ENCODE measurements at places on chromosomes 7 and 10.

- no peak for DNase-seq
Observed at GRCh38 chr7:2165239-2165609, 67.5 kb downstream of the MAD1L1 start.

DNA sequence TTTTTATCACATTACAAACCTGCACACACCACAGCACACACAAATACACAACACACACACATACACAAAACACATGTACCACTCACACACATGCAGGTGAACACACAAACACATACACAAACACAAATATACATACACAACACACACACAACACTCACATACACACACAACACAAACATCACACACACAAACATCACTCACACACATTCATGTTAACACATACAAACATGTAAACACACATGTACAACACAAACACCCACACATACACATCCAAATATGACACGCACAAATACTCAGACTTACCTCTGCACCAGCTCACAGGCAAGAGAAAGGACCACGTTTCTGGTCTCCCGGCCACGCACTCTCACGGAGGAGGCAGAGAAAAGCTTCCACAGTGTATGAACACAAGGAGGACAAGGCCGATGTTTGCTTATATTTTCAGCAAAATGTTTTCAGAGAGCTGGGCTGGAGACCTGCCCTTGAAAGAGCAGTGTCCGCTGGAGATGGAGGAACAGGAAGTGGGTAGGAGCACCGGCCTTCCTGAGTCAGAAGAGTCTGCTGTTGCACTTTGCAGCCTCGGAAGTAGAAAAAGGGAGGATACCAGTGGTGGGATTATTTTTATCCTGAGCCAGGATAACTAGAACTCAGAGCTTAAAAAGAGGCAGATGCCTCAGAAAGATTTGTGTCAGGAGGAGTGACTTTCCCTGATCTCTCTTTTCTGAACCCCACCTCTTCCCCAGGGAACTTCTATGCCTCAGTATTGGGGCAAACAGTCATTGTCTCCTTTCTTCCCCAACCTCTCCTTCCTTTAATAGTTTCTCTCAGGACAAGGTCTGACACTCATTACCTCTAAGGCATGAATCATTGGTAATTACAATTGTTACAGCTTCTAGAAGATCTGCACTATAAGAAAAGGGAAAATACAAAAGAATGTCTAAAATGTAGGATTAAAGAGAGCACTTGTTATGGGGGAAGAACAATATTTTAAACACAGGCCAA, at the start of gene GIMAP6:
Gene GIMAP6 (minus strand): TSS at position 520 of the 999 bp plus-strand sequence. CDS start 2,243 bp downstream, outside the sequence.
- peak; percentile 2 for DNase-seq

- DNase-seq: no peak
Observed at GRCh38 chr10:19651549-19651948, 164.7 kb upstream of the PLXDC2 start.

- no peak for DNase-seq
Observed at GRCh38 chr10:50554376-50554994, 69.3 kb downstream of the SGMS1 start.

DNA sequence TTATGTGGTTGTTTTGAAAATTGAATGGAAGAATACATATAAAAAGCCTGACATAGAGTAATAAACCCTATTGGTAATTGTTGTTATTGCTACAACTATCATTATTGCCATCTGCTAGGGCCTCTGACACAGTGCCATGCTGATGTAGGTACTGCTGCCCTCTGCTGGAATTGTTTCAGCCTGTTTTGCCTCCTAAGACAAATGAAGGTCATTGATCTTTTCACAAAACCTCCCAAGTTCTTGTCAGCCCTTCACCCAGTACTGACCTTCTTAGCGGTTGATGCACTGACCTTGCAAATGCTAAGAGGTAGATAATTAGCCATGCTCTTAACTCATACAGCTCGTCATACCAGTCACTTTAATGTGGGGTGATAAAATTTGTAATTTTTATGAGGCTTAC, 975.2 kb downstream of the SORCS1 start:
- no peak for DNase-seq

DNA sequence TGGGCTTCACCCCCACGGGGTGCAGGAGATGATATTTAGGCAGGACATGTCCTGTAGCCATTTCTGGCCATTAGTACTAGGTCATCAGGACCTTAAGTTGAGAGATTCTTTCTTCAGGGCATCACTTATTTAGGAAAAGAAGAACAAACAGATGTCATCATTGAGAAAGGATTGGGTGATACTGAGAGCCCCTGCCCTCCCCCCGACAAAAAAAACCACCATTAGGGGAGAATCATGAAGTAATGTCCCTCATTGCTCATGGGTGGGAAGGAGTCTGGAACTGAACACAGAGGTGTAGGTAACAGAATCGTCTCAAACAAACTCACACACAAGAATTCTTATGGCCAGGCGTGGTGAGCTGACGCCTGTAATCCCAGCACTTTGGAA, 6.4 kb upstream of the ORAI2 start:
- DNase-seq: no peak

GRCh38 chr10:18321371-18321770, 181.1 kb downstream of the CACNB2 start:
- DNase-seq: no peak

DNA sequence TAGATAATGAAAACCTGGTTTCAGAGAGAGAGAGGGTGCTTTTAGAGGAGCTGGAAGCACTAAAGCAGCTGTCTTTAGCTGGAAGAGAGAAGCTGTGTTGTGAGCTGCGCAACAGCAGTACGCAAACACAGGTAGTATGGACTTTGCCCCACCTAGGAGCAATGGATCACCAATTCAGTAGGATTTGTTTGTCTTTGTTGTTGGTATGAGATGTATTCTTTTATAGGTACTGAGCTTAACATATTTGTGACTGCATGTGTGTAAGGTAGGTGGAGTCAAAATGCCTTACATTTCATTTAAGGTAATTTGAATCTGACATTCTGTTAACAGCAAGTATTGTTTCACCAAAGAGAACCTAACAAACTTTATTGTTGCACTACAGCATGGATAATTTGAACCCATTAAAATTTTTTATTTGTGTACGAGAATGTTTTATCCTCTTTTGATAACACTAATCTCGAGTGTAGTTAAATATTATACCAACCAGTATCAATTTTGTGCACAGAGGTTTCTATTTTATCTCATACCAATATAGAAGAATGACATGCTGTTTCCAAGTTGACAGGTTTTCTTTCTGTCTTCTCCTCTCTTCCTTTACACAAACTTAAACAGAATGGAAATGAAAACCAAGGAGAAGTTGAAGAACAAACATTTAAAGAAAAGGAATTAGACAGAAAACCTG, 92.1 kb downstream of the CYP51A1 start:
- no peak for DNase-seq

DNA sequence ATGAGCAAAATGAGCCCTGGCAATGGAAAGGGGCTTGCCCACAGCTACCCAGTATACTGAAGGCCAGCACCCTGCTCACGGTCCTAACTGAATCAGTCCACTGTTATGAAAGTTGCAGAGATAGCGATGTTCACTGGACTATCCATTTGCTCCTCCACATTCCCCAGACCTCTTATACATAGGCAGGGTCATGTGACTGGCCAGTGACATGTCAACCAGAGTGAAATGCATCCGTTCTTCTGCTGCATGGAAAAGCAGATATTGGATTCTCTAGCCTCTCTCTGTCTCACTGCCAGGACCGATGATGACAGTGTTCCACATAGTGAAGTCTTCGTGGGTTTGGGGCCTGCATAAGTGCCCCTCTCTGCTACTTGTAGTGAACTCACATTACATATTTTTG, 503.4 kb downstream of the RPS24 start:
- DNase-seq: no peak

DNA sequence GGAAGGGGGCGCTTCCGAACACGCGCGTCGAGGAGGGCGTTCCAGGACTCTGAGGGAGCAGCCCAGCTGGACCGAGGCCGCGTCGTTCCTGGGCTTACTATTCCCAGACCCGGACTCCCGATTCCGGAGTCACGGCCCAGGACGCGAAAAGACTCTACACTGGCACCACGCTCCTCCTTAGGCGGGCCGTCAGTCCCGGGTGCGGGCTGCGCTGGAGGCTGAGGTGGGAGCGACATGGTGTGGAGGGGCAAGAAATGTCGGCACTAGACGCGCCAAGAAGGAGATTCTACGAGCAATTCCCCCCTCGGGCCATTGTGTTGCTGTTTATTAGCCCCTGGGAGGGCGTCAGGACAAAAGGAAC, 584 bp upstream of the RUNDC3B start:
- no peak for DNase-seq

DNA sequence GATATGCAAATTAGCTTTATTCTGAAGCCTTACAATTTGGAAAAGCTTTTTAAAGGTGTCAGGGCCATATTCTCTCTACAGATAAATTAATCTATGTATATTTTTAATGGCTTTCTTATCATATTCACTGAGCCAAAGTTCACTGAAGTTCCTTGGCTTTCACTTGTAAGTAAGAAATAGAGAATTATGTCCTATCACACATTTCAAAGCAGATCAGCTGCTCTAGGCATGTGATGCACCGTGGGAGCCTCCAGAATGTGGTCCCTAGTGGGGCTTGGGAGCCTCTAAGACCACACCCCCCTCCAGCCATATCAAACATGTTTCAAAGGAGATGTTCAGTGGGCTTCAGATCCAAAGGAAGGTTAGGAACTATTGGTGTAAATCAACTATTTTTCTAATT, 51.5 kb downstream of the LAMB4 start:
- DNase-seq: no peak

DNA sequence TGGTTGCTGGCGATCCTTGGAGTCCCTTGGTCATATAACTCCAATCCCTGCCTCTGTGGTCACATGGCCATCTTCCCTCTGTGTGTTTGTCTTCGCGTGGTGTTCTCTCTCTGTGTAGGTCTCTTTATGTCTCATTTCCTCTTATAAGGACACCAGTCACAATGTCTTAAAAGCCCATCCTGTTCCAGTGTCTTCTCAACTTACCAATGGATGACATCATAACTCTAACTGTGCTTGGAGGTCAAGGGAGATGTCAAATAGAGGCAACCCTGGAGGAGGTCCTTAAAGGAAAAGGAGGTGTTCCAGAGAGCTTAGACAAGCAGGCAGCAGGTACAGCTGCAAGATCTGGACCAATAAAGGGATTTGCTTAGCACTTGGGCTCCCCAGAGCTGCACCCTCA, 143.0 kb downstream of the BUB3 start:
- no peak for DNase-seq

DNA sequence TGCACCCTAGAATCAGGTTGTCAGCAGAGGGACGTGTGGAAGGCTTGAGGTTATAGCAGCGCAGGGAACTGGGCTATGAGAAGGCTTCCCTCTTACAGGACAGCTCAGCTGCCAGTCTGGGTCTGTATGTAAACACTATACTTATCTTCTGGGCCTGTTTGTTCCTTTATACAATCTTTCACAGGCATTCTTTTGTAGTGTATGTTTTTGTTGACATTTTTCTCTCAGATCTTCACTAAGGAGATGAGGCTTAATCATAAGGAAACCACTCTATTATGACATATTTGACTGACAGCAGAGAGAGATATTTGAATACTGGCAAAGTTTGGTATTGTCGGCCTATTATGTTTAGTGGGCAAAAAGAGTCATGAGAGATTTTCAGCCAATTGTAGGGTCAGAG, 929 bp downstream of the GBF1 start:
- no peak for DNase-seq

DNA sequence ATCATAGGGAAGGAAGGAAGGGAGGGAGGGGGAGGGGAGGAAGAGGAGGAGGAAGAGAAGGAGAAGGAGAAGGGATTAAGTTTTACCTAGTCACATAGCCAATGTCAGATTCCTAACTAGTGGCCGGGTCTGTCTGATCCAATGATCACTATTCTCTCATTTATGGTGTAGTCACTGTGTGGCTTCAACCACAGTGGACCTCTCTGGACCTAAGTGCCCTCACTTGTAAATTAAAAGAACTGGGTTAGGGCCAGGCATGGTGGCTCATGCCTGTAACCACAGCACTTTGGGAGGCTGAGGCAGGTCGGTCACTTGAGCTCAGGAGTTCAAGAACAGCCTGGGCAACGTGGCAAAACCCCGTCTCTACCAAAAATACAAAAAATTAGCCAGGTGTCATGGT, 6.6 kb upstream of the SERPINE1 start:
- no peak for DNase-seq

GRCh38 chr7:105007298-105007697, 6.7 kb upstream of the KMT2E start:
- no peak for DNase-seq

- no peak for DNase-seq
Observed at GRCh38 chr7:76272851-76273497, 29.5 kb upstream of the HSPB1 start.

GRCh38 chr10:97029271-97029670, 156.5 kb downstream of the SLIT1 start:
- no peak for DNase-seq

DNA sequence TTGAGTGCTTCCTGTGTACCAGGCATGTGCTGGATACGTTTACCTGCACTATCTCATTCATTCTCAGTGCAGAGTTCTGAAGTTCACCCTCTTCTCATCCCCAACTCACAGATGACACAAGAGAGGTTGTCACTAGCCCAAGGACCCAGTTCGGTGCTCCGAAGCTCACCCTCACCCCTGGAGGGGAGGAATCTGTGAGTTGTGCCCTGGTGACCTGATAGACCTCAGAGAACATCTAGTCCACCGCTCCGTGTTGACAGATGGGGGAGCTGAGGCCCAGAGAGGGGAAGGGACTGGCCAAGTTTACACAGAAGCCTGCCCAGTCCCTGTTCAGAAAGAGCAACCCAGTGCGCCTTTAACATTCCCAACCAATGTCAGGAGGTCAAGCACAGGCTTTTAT, 44.8 kb upstream of the EMX2 start:
- DNase-seq: no peak

GRCh38 chr10:51602326-51602725, 97.1 kb downstream of the CSTF2T start:
- DNase-seq: no peak

GRCh38 chr10:28577506-28577905, 44.6 kb downstream of the WAC start:
- DNase-seq: no peak

DNA sequence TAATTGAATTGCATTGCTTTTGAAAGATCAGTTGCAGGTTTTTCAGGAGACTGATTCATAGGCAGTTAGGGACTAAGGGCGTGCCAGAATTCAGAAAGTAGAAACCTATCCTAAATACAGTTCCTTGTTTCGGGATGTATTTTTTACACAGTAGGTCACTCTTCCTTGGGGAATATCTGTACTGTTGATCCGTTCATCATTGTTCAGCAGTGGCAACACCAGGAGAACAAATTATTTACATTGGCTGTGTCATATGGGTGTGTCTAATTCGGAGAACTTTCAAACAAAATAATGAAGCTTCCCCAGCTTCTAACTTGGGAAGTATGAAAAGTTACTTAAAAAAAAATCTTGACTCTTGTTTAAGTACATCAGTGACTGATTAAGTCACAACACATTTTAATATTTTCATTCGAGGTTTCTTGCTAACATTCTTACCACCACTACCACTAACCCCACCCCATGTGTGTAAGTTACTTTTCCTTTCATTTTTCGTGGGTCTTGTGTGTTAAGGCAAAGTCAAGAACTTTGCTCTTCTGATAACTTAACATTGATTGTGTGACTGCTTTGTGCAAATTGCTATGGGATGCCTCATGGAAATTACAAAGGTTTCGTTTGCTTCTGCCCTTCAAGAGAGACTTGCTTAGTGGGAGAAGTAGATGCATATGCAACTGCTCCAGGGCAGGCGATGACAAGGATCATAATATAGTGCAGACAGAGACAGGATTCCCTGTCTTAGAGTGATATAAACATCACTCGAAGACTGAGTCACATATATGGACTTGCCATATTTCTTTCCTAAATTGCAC, 43.8 kb upstream of the RPA3 start:
- no peak for DNase-seq

Data from stimulated activated CD8-positive, alpha-beta memory T cell treated with anti-CD3 and anti-CD28 coated beads, Interleukin-15, amount 100 ng/mL, for 1 hour (primary cell).